Activated CD8-positive, alpha-beta memory T cell treated with anti-CD3 and anti-CD28 coated beads, Interleukin-2, amount 10 ng/mL, durations not matched to agents 7 days and 5 days (primary cell): ENCODE measurements at places on chromosomes 13 and 19.

GRCh38 chr19:43439032-43439708, 24.5 kb downstream of the TEX101 start:
- peak; percentile 63 for DNase-seq

GRCh38 chr19:30340771-30341561, 31.2 kb upstream of the ZNF536 start:
- DNase-seq, result no peak

DNA sequence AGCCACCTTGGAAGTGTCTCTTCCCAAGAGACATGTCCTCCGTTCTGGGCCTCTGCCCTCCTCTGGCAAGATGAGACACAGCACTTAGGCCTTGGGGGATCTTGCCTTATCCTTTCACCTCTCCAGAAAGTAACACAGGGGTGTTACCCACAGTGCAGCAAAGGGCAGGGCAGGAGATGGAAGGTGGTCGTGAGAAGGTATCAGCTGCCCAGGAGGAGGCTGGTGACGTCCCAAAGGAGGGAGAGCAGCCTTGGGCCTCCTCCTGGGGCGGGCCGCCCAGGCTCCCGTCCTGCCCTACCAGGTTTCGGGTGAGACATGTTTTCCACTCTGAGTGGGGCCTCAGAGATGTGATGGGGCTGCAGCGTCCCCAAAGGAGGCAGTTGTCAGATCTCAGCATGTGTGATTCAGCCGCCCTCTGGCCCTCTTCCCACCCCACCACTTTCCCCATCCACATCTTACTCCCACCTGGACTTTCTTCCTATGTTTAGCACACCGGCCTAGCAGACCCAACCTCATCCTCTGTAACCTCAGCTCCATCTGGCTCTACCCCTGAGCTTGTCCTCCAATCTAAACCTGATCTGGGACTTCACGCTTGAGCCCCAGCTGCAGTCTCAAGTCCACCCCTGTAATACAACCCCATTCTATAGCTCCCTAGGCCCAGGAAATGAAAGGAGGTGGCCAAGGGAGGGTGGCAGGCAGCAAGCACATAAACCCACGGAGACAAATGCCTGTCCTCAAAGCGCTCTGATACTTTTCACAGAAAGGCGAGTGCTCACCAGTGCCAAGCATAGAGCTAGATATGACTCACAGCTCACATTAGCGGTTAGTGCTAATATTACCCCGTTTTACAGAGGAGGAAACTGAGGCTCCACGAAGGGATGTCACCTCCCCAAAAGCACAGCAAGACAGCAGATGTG, 9.3 kb downstream of the POU2F2 start:
- peak; percentile 76 for DNase-seq

GRCh38 chr13:25462301-25463125, 90.7 kb downstream of the ATP8A2 start:
- DNase-seq, result no peak

GRCh38 chr19:4676955-4677731, 7.0 kb upstream of the MYDGF start:
- DNase-seq, result no peak

GRCh38 chr19:10143681-10144080, 24.0 kb upstream of the EIF3G start:
- DNase-seq, result no peak

DNA sequence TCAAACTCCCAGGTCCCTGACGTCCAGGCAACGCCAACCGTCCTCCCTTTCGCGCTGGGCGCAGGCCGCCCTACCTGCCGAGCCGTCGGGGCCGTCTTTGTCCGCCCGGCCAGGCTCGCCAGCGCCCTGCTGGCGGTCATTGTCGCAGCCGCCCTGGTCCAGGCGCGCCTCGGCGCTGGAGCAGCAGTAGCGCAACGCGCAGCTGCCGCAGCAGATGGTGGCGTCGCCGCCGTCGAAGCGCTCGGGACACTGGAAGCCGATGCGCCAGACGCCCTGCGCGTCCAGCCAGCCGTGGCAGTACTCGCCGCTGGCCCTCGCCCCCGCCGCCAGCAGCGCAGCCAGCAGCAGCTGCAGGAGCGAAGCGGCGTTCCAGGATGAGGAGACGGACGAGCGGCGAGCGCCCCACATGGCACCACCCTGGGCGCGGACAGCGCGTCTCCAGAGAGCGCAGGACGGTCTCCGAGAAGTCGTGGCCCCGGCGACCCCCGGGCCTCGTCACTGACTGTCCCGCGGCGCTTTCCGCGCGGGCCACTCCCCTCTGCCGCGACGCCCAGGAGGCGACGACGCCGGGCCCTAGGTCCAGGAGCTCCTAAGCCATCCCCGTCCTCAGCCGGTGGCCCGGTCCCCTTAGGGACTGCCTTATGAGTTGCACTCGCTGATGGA, 1.1 kb downstream of the SHISA2 start:
- DNase-seq, result no peak

GRCh38 chr13:91247768-91248167, 99.7 kb upstream of the MIR17HG start:
- no peak for DNase-seq

- no peak for DNase-seq
These were observed 32.8 kb downstream of the KLF12 start for GRCh38 chr13:74101436-74101835.

- DNase-seq, result no peak
These were observed 365.3 kb upstream of the ZNF507 start for GRCh38 chr19:31979949-31980670.

GRCh38 chr13:101493541-101493940, 41.1 kb downstream of the ITGBL1 start:
- no peak for DNase-seq

DNA sequence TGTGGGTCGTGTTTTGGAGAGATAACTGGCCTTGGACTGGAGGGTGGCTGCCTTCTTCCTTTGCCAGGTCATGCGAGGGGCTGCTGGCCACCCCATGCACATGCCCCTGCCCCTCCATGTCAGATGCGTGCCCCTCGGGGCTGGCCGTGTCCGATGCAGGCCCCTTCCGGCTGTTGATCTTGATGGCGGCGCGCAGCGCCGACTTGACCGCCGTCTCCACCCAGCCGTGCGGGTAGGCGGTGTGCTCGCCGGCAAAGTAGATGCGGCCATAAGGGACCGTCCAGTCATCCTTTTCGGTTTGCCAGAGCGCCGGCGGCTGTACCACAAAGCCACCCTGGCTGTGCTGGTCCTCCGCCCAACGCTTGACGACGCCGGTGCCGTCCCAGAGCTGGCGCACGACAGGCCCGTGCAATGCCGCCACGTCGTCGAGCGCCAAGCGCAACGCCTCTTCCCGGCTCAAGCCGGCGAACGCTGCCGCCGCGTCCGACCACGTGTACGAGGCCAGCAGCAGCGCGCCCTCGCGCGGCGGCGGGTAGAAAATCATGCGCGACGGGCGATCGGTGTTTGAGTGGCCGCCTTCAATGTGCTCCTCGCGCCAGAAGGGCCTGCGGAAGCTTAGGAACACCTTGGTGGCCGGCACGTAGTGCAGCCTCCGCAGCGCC, 6.9 kb downstream of the IL4I1 start:
- DNase-seq, result peak; percentile 83

- DNase-seq, result peak; percentile 42
These were observed 54.0 kb upstream of the IRS2 start for GRCh38 chr13:109840201-109840892.

DNA sequence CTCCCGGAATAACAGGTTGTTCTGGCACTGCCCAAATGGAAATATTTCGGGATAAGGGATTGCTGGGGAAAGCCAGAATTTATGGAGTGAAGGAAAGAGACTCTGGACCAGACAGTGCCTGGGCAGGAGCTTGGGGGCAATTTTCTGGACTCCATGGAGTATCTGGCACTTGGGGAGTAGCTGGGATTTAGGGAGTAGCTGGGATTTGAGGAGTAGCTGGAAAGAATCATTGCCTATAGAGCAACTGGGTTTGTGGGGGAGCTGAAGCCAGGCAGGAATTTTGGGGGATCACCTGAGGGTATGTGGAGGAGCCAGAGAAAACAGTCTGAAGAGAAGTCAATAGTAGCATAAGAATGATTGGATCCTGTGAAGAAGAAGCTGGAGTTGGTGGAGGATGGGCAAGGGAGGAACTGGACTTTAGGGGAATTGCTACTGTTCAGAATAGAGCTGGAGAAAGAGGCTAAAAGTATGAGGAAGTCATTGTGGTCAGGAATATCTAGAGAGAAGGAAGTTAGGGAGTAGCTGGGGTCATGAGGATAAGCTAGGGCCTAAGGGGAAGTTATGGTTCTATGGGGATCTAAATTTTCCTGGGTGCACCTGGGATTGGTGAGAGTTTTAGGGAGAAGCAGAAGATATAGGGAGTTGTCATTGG, 14.8 kb downstream of the FSD1 start:
- no peak for DNase-seq

GRCh38 chr19:42323852-42324654, 1.4 kb upstream of the MEGF8 start:
- peak; percentile 53 for DNase-seq

GRCh38 chr13:30346153-30346788, 38.9 kb upstream of the KATNAL1 start:
- peak; percentile 93 for DNase-seq

DNA sequence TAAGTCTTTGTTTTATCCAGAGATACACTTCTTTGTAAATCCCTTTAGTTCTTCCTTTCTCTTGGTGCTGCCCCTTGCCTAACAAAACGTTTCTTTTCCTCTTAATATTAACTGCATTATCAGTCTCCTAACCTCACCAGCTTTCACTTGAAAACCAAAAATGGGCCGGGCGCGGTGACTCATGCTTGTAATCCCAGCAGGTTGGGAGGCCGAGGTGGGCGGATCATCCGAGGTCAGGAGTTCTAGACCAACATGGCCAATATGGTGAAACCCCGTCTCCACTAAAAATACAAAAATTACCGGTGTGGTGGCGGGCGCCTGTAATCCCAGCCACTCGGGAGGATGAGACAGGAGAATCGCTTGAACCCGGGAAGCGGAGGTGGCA, 329.8 kb upstream of the MIR17HG start:
- no peak for DNase-seq

GRCh38 chr13:100394005-100394695, 194.4 kb downstream of the GGACT start:
- DNase-seq, result peak; percentile 70

- DNase-seq, result no peak
These were observed 151.5 kb upstream of the RXFP2 start for GRCh38 chr13:31587698-31588266.

GRCh38 chr19:8057545-8058270, 5.1 kb downstream of the CCL25 start:
- no peak for DNase-seq

DNA sequence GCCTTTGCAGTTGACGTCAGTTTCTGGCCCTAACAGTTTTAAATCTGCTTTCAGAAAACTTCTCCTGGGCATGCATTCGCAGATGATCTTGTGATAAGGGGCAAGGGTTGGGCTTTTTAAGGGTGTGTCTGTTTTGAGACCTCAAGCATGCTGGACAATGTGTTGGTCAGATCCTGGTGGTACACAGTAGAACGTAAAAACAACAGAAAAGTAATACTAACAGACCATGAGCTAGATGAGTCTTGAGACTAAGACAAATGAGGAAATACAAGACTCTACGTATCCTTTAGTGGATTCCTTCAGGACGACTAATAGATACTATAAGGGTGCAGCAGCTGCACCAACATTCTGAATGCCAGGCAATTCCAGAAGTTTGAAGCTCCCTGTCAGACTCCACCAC, 237.6 kb downstream of the DNAJC15 start:
- no peak for DNase-seq

GRCh38 chr19:56355517-56355916, 37.8 kb downstream of the ZNF582 start:
- no peak for DNase-seq

GRCh38 chr13:107866032-107866940, 349.1 kb downstream of the LIG4 start:
- DNase-seq, result no peak
